ENCODE measurements at places on chromosomes 7 and 10.

GRCh38 chr10:110426294-110427181 is 71.2 kb upstream of the DUSP5 start:
- DNase-seq, result no peak

DNA sequence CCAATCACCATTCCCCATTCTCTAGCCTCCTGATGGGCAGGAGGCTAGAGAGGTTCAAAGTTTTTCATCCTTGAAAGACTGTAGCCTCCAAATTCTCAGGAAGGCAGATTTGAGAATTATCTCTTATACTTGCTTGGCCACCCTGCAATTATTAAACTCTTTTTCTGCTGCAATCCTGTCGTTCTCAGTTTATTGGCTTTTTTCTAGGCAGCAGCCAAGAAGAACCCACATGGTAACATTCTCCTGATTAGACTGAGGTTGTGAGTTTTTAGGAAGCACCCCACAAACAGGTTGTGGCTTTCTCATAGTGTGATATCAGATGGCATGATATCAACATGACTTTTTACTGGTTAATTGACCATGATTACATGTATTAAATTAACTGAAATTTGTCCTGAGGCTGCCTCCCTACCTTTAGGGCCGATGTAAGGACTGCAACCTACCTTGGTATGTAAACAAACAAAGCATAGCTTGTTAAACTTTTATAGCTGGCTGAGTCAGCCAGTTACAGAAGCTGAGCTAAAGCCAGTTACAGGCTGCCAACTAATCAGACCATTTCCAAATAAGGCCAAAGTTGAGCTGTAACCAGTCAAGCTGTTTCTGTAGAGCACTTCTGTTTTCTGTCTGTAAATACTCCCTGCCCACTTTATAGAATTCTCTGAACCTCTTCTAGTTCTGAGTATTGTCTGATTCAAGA is 3.2 kb upstream of the ZNF248 start:
- DNase-seq, result no peak

- DNase-seq, result peak; percentile 87
Observed at GRCh38 chr10:69866688-69867461, 65.2 kb downstream of the COL13A1 start.

GRCh38 chr10:70317272-70317942 is 33.6 kb upstream of the NPFFR1 start:
- no peak for DNase-seq

DNA sequence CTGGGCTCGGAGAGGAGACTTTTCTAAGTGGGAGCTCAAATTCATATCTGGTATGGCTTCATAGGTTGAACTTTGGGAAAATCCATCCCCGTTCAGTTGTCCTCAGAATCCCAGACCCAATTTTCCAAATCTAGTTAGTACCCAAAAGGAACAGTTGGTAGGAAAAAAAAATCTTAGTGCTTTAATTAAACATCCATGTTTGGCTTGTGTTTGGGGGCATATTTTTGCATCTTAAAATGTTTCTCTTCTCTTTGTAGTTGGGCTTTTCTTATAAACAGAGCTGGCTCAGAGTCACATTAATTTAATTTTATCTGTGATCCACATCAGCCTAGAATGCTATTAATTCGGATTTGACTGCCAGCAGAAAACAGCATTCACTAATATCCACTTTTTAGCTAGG is 165.9 kb downstream of the BUB3 start:
- no peak for DNase-seq

- DNase-seq, result no peak
Observed at GRCh38 chr10:27035163-27035562, 65.1 kb downstream of the ANKRD26 start.

GRCh38 chr7:130367088-130367755 is 13.1 kb upstream of the CPA1 start:
- peak; percentile 39 for DNase-seq

DNA sequence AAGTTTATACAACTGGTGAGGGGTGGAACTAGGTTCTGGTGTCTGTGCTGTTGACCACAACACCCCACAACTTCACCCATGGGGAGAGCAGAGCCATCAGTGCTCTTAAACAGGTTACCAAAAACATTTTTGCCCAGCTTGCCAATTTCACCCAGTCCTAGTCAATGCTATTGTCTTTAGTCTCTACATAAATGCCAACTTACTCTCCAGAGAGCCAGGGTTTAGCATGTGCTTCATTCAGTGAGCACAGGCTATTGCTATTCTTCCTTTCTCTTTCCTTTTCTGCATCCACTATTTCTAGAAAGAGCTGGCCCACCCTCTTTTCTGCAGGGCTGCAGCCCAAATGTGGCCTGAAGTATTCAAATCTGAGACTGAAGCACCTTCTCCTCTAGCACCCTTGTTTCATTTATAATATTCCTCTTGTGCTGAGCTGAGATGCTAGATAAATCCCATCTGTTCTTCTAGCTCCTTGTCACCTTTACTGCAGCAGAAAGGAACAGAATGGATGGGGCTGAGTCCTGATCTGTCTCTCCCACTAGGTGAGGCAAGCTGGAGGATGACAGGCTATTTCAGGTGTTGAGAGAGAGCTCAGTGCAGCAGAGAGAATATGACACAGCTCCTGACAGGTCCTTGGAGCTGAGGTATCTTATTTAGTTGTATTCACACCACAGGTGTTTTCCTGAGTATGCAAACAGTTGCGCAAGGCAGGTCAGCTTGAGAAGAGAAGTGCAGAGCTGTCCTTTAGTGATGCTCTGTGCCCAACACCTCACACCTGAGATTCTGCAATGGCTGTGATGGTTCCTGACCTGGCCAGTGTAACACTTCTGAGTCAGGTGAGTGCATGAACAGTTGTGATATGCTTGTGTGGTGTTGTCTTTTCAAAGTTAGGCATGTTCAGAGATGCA is 819.2 kb downstream of the CCSER2 start:
- DNase-seq, result no peak

GRCh38 chr10:112307358-112308124 is 24.3 kb downstream of the TECTB start:
- peak; percentile 33 for DNase-seq

DNA sequence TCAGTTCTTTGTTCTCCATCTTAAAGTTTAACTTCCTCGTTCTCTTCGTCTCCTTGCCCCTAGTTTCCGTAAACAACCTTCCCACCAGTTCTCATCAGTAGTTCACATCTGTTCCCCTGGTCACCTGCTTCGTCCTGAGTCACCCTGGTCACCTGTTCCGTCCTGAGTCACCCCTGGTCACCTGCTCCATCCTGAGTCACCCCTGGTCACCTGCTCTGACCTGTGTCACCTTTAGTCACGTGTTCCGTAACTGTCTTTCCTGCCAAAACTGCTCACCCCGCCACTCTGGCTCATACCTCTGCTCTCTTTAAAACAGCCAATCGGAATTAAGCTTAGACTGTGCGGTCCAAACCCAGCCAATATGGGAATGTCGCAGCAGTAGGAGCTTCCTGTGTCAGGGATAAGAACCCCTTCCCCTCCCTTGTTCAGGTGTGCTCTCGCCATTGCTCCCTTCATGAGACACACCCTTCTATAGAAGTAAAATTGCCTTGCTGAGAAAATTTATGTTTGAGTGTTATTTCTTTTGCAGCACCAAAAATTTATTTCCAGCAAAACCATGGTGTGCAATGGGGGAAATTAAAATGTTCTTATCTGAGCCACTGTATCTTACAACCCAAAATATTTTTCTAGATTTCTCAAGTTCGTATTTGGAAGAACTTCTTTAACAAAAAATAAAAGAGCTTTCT is 112.2 kb downstream of the VIM start:
- no peak for DNase-seq

GRCh38 chr10:124524991-124525653 is 63.5 kb downstream of the LHPP start:
- no peak for DNase-seq

- DNase-seq, result no peak
Observed at GRCh38 chr7:79293655-79294142, 159.8 kb downstream of the MAGI2 start.

DNA sequence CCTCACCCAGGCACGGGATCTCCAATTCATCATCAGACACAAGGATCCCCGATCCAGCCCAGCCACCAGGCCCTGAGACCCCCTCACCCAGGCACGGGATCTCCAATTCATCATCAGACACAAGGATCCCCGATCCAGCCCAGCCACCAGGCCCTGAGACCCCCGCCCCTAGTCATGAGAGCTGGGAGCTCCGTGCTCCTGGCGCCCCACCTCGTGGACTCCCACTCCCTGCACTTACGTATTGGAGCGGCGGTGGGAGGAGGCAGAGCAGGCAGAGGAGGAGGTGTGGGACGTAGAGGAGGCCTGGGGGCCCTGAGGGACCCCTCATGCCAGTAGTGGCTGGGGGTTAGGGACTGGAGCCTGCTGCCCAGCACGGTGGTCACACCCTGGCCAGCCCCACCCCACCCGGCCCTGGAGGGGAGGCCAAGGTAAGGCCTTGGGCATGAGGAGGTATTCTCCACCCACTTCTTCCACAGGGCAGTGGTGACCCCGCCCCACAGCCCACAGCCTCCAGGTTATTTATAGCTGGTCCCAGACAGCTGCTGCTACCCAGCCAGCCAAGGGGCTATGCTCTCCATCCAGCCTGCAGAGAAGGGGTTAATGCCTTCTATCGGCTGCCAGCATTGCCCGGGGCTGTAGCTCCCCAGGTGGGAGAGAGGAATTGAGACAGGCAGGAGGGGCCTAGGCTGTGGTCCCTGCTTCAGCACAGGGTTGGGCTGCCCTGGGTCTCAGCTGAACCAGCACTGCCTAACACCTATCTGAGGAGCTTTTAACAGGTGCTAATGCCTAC is 17.6 kb upstream of the CRHR2 start:
- peak; percentile 45 for DNase-seq

- DNase-seq, result no peak
Observed at GRCh38 chr7:81487516-81487915, 282.3 kb downstream of the HGF start.

- DNase-seq, result no peak
Observed at GRCh38 chr10:88853155-88853881, 1.7 kb upstream of the ANKRD22 start.

- DNase-seq, result no peak
Observed at GRCh38 chr10:14820010-14820774, 17.6 kb downstream of the CDNF start.

DNA sequence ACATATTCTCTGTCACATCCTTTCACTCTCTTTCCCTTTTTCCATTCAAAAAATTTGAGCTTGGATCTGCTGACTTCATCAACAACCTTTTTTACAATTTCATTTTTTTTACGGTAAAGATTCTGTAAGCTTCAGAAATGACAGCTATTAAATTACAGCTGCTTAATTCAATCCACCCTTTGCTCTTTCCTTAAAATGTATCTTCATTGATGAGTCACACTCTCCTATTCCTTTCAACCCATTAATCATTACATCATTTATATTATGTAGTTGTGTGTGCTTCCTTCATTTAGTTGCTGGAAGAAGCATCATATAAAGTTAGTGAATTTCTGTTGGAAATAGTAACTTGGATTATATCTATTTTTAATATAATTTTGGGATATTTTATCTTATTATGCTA is 67.1 kb upstream of the MAGI2 start:
- DNase-seq, result no peak

GRCh38 chr10:103980288-103980906 is 13.5 kb downstream of the SLK start:
- DNase-seq, result no peak

- peak; percentile 68 for DNase-seq
Observed at GRCh38 chr10:24929056-24929544, 23.3 kb downstream of the PRTFDC1 start.

DNA sequence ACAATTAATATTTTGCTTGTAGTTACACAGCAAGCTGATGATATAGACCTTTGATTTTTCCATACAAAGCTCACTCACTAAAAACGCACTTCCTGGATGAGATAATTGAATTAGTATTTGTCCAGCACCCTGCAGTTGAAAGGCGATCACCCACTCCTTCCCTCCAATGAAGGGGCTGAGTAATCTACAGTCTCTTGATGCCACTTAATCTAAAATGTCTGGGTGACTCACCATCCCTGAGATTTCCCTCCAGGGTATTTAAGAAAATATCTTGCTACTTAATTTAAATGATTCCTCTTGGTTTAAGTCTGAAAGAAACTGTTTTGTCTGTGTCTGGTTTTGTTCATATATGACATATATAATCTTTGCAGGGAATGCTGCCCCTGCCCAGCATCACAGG is 515.3 kb downstream of the GRID1 start:
- no peak for DNase-seq

DNA sequence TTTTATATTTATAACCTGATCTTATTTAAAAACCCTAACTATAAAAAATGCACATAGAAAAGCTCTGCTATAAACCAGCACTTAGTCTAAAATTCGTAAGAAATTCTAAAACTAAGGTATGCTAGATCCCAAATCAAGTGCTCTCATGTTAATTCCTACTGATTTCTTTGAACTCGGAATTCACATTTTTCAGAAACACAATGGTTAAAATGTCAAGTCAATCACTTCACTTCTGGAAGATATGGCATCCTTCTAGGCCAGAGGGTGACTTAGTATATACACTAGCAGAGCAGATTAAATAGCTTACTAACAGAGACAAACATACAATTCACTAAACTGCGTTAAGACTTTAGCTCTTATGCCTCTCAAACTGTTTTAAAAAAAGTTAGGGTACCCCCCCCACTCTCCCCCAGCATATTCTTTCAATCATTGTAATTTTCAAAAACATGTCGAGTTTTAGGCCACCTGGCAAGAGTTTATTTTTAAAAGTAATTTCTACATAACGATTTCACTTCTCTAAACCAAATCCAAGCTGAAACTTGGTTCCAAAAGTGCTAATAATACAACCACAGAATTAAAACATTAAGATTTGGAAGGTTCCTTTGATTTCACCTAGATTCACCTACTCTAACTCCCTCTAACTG is 129.4 kb downstream of the NRBF2 start:
- peak; percentile 59 for DNase-seq

GRCh38 chr7:40200791-40201190 is 66.0 kb downstream of the SUGCT start:
- DNase-seq, result no peak

DNA sequence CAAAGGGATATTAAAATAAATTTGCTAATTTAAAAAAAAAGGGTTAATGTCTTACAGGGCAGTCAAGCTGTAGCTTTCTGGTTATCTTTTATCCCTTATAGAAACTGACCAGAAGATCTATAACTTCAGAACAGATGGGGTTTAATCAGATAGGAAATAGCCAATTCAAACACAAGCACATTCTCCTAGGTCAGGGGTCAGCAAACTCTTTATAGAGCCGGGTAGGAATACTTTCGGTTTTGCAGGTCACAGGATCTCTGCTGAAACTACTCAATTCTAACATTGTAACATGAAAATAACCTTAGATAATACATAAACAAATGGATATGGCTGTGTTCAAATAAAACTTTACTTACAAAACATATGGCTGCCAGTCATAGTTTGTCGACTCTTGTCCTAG is 479.8 kb downstream of the ADRA2A start:
- DNase-seq, result no peak

- no peak for DNase-seq
Observed at GRCh38 chr7:28755255-28755654, 202.9 kb downstream of the TRIL start.

- peak; percentile 81 for DNase-seq
Observed at GRCh38 chr7:148941598-148942275, 57.6 kb upstream of the EZH2 start.

DNA sequence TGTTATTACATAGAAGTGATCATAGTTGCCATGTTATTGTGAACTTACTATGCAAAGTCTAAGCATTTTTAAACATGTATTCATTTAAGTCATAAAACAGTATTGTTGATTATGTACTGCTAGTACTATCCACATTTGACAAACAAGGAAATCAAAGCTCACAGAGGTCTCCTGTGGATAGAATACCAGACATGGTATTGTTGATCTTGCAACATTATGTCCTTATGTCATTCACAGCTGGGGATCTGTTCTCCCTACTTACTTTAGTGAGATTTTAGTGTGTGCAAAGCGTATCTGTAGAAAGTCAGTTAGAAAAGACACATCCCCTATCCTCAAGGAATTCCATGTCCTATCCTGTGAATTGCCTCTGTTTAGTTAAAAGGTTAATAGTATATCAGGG is 106.1 kb downstream of the SND1 start:
- no peak for DNase-seq
